Renal cortex interstitium (tissue), 15 donors: ENCODE measurements at places on chromosomes 6 and 20. TPM values are rescaled to one million over a fixed set of nuclear protein-coding genes. Genes with fewer than 3 reads are reported as not detected.

The CRISP2 gene
- 0.07 TPM for polyA plus RNA-seq

The CEP85L gene
- 6.6 TPM for polyA plus RNA-seq

GRCh38 chr6:5464099-5464885 is 203.0 kb downstream of the FARS2 start:
- no peak for DNase-seq

GRCh38 chr20:23050847-23051627 is 1.6 kb upstream of the THBD start:
- DNase-seq: no peak

- DNase-seq: no peak
Observed at GRCh38 chr6:118704915-118705314, 53.5 kb upstream of the CEP85L start.
